SIG-M5 (cell line): ENCODE measurements at places on chromosomes 3 and 15.

DNA sequence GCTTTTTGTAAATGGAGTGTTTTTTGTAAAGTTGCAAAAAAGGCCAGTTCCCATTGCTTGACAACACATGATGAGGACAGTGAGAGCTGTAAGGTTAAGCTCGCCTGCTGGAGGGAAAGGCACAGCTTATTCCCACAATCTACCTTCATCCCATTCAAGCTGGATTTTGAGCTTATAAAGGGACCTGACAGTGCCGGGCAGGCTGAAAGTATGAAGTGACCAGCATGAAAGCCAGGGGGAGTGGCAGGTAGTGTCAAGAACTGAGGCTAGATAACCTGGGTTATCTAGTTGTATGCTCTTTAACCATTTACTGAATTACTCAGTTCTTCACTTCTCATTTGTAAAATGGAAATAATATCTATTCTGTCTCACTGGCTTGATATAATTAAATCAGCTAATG lies 52.3 kb upstream of the KPNA4 start:
- DNase-seq = no peak

- DNase-seq = no peak
Observed at GRCh38 chr3:127035677-127036076, 52.8 kb downstream of the PLXNA1 start.

DNA sequence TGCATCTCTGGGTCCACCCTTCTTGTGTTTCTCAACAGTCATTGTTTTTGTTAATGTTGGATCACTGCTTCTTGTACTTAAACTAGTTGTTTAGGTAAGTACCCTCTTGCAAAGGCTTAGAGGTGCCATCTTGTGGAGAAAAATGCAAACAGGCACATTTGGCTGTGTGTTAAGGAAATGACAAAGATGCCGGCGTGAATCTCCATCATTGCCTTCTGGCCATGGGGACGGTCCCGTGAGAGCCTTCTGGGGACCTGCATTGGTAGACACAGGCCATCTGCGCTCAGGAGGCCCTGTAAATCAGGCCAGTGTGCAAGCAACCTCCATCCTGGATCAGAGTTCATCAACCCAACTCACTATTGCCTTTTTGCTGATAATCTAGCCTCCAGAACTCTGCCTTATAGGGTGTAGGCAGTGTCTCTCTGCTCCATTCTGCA lies 158.6 kb upstream of the NR2E3 start:
- DNase-seq = no peak

DNA sequence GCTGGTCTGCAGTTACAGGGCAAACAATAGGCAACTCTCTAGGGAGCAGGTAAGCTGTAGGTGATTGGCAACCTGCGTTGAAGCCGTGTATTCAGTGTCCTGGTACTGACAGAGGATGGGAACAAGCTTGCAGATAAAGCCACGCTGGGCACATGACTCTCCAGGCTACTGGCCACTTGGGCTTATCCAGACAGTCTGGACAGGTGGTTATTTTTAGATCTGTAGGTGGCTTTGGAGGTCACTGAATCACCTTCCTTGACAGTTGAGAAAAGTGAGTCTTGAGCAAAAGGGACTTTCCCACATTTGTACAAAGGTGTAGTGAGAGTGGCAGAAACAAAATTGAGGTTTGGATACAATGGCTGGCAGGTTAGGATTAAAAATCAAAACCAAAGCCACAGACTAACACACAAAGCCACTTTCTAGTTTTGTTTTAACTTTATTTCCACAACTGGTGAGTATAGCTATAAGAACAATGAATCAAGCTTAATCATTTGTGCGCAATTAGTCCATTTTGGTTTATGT lies 22.3 kb upstream of the IL1RAP start:
- no peak for DNase-seq
